ENCODE measurements at places on chromosomes 6 and 20. TPM values are rescaled to one million over a fixed set of nuclear protein-coding genes. Genes with fewer than 3 reads are reported as not detected.

SMAP1 gene
- total RNA-seq: 22.1 TPM

SPACA1 gene
- not detected for total RNA-seq

CABLES2 gene
- total RNA-seq: 8.8 TPM

OPN5 gene
- total RNA-seq: not detected

WFDC5 gene
- not detected for total RNA-seq

PAX1 gene
- not detected for total RNA-seq

Measured in activated CD8-positive, alpha-beta memory T cell treated with anti-CD3 and anti-CD28 coated beads for 36 hours (primary cell).